ENCODE measurements at places on chromosomes 16 and 17.

- no peak overlapping the region for H3K27ac ChIP-seq
- H3K27me3 ChIP-seq = no peaks in the 10 kb centered on the region
- H3K36me3 ChIP-seq = no peaks in the 10 kb centered on the region
Measured at GRCh38 chr16:12829096-12829888, 25.6 kb upstream of the CPPED1 start.

GRCh38 chr17:47878203-47879027 is 17.6 kb upstream of the SP2 start:
- peaks cover 18% of the 10 kb centered on the region for H3K4me1 ChIP-seq
- H3K27ac ChIP-seq = no peak overlapping the region
- no peak overlapping the region for H3K4me3 ChIP-seq
- H3K36me3 ChIP-seq = no peaks in the 10 kb centered on the region

- H3K27me3 ChIP-seq = no peaks in the 10 kb centered on the region
- peaks cover 17% of the 10 kb centered on the region for H3K4me1 ChIP-seq
- H3K4me3 ChIP-seq = no peak overlapping the region
- no peaks in the 10 kb centered on the region for H3K36me3 ChIP-seq
- H3K27ac ChIP-seq = no peak overlapping the region
- no peak for DNase-seq
Measured at GRCh38 chr16:10987361-10988163, 43.2 kb downstream of the CLEC16A start.

GRCh38 chr16:69483611-69484010 is 59.2 kb downstream of the CYB5B start:
- H3K4me3 ChIP-seq = no peak overlapping the region
- H3K27ac ChIP-seq = no peak overlapping the region
- no peak for DNase-seq
- H3K4me1 ChIP-seq = peaks cover 5% of the 10 kb centered on the region

DNA sequence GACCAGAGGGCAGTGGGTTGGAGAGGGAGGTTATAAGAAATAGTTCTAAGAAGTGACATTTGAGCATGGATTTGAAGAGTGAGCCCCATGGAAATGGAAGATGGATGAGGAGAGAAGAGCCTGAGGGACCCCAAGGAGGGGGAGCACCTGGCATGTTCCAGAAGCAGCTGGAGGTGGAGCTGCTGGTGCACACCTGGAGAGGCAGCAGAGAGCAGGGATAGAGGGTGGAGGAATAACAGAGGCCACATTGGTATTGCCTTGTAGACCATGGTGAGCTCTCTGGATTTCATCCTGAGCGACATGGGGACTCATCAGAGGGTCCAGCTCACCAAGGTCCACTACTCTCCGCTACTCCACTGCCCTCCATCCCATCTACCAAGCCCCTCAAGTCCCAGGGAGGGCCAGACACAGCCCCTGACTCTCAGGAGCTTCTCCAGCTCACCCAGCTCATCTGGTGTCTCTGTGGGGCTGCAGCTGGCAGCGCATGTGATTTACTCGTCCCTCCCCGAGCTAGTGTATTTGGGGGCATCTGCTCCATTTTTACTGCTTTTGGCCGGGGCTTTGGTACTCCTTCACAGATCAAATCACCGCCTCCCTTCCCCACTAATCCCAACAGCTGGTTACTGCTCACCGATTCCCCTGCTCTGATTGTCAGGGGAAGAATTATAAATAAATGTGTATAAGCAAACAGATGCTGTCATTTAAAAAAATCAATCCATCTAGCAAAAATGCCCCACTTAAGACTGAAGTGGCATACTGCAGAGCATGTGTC is 22.1 kb upstream of the KDM8 start:
- no peak overlapping the region for H3K4me3 ChIP-seq
- H3K27ac ChIP-seq = no peak overlapping the region
- H3K4me1 ChIP-seq = peaks cover 9% of the 10 kb centered on the region

DNA sequence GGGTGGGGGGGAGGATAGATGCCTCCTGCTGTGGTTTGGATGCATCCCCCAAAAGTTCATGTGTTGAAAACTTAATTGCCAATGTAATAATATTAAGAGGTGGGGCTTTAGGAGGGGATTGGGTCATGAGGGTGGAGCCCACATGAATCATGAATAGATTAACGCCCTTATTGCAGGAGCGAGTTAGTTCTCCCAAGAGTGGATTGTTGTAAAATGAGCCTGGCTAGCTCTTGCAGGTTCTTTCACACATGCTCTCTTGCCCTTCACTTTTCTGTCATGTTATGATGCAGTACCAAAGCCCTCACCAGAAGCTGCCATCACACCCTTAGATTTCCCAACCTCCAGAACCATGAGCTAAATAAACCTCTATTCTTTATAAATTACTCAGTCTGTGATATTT is 52.0 kb downstream of the GINS3 start:
- no peak overlapping the region for H3K27ac ChIP-seq
- H3K4me1 ChIP-seq = no peaks in the 10 kb centered on the region
- no peak for DNase-seq
- no peaks in the 10 kb centered on the region for H3K27me3 ChIP-seq

DNA sequence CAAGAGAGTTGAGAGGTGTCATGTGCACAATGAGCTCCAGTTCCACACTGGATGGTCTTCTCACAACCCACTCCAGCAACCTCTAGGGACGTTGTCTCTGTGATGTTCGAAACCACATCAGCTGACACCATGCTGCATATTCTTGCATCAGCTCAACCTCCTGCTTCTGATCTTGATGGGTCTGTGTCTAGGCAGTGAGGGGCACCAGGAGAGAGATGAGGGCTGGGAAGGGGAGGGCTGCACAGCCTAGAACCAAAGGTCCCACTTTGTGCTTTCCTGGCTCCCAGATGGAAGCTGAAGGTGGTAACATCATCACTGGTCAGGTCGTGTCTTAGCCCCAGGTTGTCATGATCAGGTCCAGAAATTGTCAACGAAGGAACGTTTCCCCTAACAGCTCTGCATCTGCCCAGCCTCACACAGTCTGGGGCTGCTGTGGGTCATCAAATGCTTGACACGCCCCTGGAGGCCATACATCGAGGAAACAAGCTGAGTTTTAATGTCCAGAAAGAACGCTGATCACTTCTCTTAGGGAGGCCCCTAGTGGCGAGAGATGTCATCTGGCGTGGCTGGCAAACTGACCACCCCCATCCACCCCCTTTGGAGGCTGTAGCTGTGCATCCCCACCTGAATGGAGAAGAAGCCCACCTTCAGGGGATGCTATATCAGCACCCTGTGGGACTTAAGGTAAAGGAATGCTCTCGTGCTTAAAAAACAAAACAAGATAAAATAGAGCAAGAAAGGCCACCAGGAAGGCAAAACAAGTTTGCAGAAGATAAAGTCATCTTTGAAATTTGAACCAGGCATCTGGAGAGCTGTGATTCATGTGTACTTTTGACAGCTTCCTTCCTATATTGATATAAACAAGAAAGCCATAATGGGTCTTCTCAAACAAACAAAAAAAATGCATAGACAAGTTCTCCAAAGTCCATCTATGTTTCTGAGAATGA is 58.3 kb downstream of the WIPI1 start:
- peak; percentile 76 for DNase-seq
- no peak overlapping the region for H3K4me3 ChIP-seq
- no peaks in the 10 kb centered on the region for H3K27me3 ChIP-seq
- no peaks in the 10 kb centered on the region for H3K36me3 ChIP-seq
- no peak overlapping the region for H3K27ac ChIP-seq

Measured in tibial nerve (tissue), 4 donors.